ENCODE measurements at places on chromosomes 7 and 10.

- peak; percentile 75 for DNase-seq
These were observed 207.9 kb upstream of the MYO3A start for GRCh38 chr10:25725917-25726716.

DNA sequence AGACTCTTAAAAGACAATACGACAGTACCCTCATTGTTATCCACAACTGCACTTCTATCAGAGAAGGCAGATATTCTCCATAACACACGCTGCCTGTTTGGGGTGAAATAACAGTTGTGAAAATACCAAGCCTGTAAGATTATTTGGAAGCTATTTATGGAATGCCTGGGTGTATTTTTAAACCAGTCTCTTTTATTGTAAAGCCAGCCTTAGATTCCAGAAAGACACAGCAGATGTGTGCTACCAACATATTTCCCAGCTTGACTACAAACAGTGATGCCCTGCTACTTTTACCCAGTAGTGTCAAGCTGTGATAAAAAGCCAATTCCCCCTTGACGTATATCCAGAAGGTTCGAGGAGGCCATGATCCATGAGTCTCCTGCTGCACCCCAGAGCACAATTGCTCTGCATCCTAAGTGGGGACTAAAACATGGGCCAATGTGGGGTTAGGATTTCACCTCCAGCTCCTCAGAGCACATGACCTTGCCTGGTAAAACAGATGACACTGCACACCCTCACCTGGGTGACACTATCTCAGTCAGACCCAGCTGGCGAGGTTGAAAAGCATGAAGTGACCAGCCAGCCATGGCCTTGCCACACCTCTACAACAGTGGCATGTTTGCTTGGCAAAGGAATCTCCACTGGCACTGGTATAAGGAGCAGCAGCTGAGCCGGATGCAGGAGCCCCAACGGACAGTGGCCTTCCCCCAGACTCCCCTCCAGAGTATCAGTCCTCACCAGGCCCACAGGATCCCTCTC lies 62.2 kb downstream of the GFRA1 start:
- DNase-seq = no peak

DNA sequence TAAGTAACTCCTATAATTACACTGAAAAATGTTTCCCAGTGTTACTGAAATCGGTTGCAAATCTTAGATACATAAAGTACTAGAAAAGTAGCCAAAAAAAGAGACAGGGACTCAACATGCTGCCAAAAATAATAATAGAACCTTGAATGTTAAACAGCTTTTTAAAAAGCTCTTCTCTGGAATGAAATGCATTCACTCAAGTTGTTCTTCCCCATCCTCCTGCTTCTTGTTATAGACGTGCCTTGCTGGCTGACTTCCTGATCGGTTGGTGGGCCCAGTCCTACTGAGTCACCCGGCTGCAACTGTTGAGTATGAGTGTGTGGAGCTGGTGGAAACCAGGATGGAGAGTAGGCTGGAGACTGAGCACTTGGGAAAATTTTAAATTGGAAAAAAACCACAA lies 30.6 kb upstream of the RAPGEF5 start:
- DNase-seq = no peak

GRCh38 chr10:72663971-72664370 lies 28.0 kb upstream of the MCU start:
- DNase-seq = no peak

GRCh38 chr10:28097633-28098032 lies 98.8 kb upstream of the ODAD2 start:
- no peak for DNase-seq

Measured in SK-MEL-5 (cell line).